Aorta (tissue), 5 donors: ENCODE measurements at places on chromosomes 12 and 14. TPM values are rescaled to one million over a fixed set of nuclear protein-coding genes. Genes with fewer than 3 reads are reported as not detected.

The CLEC12A gene
- 3.0 TPM for total RNA-seq

The SPTB gene
- total RNA-seq: 5.4 TPM

The OLR1 gene
- 9.3 TPM for total RNA-seq

The DNAJC22 gene
- not detected for total RNA-seq
